ENCODE measurements at places on chromosomes 2 and 18.
A peak's percentile ranks its signal among the peaks of the same experiment; 100 is the strongest.

GRCh38 chr18:23593720-23594119 lies 7.4 kb upstream of the NPC1 start:
- no peak for DNase-seq

- DNase-seq = peak; percentile 68
Measured at GRCh38 chr18:67132919-67133318, 383.6 kb downstream of the DSEL start.

GRCh38 chr18:23876921-23877320 lies 137.6 kb upstream of the TTC39C start:
- DNase-seq = no peak

- no peak for DNase-seq
Measured at GRCh38 chr2:20439193-20439475, 7.7 kb upstream of the RHOB start.

DNA sequence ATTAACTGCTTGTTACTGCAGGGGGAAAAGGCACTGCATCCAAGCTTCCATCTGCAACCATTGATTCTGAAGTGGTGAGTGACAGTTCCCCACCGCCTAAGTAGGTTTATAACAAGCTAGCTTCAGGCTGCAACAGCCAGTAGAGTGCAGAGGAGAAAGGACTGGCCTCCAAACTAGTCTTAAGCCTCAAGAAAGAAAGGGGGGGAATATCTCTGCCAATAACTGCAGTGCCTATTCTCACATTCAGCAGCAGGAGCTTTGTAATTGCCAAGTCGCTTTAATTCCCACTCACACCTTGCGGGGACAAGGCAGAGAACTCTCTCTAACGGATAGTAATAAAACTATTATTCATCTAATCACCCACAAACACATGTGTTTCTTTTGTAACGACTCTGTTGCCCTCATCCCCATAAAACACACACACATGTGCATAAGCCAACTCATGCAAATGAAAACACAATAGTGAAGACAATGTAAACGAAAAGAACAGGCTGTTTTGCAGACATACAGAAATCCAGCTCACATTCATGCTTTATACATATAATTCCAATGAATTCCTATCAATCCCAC lies 1963.3 kb upstream of the PIK3C3 start:
- DNase-seq = no peak
